ENCODE measurements at places on chromosomes 7 and 10.

- DNase-seq = no peak
Measured at GRCh38 chr7:92714767-92715166, 121.6 kb downstream of the CDK6 start.

DNA sequence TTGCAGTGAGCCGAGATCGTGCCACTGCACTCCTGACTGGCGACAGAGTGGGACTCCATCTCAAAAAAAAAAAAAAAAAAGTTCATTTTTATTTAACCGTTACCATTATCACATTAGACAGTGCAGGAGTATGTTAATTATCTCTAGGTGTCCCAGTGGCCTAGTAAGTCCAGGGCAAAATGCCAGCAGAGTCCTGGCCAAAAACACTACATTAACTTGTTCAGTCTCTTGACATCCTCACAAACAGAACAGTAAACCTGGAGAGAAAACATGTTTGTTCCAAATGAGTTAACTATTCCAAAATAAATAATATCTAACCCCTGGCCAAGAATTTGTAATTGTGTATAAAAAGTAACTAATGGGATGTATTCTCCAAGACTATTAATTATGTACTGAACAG is 43.2 kb downstream of the PTPRZ1 start:
- no peak for DNase-seq

- no peak for DNase-seq
Measured at GRCh38 chr7:145850636-145851035, 266.0 kb upstream of the CNTNAP2 start.

DNA sequence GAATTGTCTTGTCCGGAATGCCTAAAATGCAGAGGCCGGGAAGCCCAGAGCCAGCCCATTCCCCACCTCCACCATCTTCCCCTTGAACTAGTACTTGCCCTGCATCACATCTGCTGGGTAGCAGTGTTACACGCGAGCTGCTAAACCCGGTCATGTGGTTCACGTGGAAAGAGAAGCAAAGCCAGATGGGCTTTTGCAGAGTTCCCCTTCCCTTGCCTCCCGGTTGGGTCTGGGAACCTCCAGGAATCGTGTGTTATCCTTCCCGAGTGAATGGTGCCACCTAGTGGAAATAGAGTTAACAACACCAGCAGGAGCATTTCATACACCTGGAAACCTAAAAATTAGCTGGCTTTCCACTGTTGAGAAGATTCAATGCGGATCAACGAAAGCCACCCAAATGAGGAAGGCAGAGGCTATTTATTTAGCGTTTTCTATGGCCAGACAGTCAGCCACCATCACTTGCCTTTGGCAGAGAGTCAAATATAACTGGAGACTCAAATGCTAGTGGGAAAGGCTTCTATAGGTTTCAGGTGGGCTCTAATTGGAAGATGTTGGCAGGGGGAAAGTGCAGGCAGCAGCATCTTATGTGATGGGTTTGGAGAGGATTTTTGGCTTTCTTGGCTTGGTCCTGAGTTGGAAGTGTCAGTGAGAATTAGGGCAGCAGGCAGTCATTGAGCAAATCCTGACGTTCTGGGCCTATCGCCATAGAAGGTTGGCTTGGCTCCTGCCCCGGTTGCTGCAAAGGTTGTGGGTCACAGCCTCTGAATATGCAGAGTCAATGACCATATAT is 12.9 kb upstream of the DENND2A start:
- no peak for DNase-seq

DNA sequence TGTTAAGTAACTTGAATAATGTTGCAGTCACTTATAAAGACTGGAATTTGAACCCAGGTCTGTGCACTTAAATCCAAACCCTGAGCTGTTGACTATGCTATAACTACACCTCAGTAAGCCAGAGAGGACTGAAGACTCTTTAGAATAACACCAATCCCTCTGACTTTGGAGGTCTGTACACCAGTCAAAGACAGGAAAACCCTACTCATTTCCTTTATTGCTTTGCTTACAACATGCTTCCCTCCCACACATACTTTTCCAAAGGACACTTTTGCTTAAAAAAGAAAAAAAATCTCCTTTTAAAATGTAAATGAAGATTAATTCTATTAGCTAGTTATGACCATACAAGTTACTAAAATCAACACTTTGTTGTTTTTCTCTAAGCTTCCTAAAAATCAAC is 184.7 kb upstream of the KCTD7 start:
- DNase-seq = no peak

Data from activated CD4-positive, alpha-beta T cell treated with anti-CD3 and anti-CD28 coated beads, Interleukin-2, amount 50 U/mL, for 1 hour (primary cell).